ENCODE measurements at places on chromosomes 1 and 21.

- no peak for DNase-seq
Measured at GRCh38 chr1:20240012-20240411, 50.7 kb upstream of the VWA5B1 start.

DNA sequence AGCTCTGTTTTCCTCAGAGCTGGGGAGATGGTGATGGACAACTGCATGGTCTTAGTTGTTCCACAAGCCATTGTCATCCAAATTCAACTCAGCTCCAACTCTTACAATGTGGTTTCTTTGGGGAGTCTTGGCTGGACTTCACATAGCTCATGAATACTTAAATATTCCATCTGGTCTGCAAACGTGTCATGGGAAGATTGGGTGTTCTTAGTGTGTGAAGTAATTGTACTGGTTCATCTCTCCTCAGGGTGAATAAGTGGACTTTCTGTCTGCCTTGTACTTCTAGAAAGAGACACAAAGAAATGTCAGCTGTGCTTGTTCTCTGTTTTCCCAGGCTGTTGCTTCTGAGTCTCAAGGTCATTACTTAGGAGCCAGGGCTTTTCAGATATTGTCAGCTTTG lies 106.6 kb downstream of the VPS13D start:
- DNase-seq: no peak

GRCh38 chr1:245652660-245653427 lies 498.1 kb downstream of the KIF26B start:
- no peak for DNase-seq

- DNase-seq: no peak
Measured at GRCh38 chr1:234928642-234929041, 200.0 kb downstream of the TOMM20 start.

DNA sequence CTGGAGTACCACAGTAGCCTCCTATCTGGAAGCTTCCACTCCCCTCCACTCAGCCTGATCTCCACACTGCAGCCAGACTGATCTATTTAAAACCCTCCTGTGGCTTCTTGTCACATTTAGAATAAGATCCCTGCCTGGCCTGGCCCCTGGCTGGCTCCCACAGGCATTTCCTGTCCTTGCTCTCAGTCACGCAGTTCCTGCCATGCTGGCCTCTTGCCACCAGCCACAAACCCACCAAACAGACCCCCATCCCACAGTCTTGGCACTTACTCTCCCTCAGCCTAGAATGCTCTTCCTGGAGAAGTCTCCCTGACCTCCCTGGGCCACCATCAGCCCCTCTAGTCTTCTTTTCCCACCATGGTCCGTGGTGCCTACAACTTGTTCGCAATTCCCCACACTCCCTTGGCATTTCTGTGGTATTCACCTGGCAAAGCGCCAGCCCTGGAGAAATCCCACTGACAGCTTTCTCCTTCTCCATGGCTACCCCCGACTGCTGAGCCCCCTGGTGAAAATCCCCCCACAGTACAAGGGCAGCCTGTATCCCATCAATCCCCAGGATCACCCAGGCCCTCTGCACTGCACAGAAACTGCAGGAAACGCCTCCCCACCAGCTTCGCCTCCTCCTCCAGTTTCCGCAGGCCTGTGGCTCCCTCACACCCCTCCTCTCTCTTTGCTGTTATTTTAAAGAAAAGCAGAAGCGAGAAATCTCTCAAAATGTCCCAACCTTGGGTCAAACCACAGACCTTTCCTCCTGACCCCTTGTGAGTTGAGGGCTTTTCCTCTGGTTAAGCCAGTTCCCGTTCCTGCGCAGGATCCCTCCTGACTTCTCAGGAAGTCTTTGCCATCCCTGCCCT lies 94.5 kb downstream of the SYT2 start:
- DNase-seq: peak; percentile 96

- DNase-seq: no peak
Measured at GRCh38 chr1:246058466-246058865, 448.6 kb downstream of the SMYD3 start.

Data from inflammatory macrophage (primary cell).